CD4-positive, alpha-beta T cell treated with Interleukin-17A for 4 hours (primary cell): ENCODE measurements at places on chromosomes 4 and X.
A peak's percentile ranks its signal among the peaks of the same experiment; 100 is the strongest.

DNA sequence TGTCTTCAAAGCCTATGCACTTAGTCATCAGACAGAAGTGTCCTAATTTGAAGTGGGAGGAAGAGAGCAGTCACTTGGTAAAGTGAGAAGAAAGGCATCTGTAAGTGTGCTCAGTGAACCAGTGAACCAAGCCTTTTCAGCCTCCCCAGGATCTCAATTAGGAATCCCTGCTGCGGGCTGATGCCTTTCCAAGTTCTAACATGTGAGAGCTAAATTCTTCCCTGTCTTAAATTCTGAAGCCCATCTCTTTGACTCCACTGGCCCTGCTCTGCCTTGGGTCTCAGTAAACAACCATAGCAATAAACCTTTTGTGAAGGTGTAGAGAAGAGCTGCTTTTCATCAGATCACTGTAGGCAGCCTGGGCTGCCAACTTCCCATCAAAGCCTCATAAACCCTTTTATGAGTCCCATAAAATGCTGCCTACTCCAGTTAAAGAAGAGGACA, 701.2 kb upstream of the LCORL start:
- no peak for DNase-seq

- DNase-seq = no peak
These were observed 13.3 kb upstream of the MID1 start for GRCh38 chrX:10633722-10634121.

DNA sequence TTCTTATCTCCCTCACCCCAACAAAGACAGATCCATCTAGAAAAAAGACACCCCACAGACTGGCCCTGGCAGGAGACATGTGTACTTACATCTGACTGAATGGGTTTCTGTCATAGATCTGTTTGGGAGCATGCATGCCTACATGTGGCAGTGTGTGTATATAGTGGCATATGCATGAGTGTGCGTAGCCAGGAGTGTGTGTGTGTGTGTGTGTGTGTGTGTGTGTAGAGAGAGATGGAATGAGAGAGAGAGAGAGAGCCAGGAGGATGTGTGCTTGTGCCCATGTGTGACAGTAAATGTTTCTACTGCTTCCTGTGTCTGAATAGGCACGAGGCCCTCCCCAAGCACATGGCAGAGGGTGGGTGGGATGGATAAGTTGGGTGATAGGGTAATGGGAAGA, 37.1 kb downstream of the EFNB1 start:
- DNase-seq = no peak

- DNase-seq = no peak
These were observed 281.4 kb downstream of the GPM6A start for GRCh38 chr4:175530655-175531054.

DNA sequence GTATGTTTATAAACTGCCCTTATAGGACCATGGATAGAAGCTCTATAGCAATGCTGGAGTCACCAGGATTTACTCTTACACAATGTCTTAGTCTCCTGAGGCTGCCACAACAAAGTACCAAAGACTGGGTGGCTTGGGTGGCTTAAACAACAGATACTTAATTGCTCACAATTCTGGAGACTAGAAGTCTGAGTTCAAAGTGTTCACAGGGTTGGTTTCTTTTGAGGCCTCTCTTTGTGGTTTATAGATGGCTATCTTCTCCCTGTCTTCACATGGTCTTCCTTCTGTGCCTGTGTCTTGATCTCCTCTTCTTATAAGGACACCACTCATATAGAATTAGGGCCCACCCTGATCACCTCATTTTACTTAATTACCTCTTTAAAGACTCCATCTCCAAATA, 2.0 kb upstream of the TRPC3 start:
- no peak for DNase-seq

- DNase-seq = no peak
These were observed 28.7 kb upstream of the SMIM10L2A start for GRCh38 chrX:135393051-135393450.

DNA sequence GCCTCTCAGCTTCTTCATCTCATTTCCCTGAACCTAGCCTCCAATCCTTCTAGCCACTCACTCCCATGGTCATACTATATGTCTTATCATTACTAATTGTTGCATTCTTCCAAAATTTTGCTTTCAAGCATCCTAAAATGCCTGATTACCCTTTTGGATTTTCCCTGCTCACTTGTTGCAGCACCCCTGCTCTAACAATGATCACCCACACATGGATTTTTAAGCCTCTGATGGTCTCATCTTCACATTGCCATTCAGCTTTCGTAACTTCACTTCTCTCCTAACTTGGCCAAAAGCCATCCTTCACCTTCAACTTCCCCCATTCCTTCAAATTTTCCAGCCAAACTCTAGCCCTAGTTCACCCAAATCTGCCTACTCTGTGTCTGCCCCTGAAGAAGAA, 33.8 kb upstream of the MGST2 start:
- DNase-seq = no peak

DNA sequence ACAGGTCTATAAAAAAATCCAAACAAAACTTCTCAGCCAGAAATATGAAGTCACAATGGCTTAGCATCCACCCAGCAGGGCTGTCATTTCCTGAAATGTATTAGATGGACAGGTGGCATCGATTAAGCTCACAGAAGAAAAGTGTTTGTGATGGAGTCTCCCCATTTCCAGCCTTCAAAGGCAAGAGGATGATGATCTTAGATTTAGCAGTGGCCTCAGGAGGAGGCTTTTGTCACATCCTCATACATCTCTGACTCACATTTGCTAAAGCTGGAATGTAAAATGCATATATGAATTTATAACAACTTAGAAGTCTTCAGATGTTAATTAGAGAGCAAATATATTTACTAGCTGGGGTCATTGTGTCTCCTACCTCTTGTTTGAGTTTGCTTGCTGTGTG, 441.9 kb downstream of the SPRY1 start:
- no peak for DNase-seq

DNA sequence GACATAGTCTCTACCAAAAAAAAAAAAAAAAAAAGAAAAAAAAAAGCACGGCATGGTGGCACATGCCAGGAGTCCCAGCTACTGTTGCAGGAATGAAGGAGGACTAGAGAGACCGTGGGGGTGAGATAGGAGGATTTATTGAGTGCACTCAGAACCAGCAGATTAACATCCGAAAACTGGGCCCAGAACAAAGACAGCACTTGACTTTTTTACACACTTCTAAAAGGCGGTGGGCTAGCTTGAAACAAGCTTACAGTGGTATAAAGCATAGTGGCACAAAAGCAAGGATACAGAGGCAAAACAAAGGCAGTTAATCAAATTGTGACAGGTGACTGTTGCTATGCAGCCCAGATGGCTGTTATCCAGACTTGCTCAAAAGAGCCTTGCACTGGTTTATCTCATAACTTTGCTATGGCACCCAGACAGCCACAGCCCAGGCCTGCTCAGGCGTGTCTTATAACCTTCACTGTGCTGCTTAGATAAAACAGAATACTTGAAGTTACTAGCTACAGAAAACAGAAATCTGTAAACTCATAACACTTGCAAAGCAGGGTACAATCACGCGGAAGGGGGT, 9.9 kb upstream of the PI4K2B start:
- DNase-seq = peak; percentile 30

DNA sequence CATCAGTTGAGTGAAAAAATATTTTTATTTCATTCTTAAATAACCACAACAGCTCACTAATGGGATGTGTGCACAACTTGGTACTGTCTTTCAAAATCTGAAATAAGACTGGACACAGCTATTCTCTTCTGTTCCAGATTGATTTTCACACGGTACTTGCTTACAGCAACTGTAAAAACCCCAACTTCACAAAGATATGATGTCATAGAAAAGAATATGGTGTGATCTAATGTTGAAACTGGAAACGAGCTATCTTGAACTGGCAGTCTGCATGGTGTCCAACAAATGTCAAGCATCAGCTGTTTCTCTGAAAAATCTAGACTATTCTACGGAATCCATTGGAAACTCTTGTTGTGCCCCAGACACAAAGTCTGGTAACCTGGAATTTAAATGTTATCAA, 14.7 kb downstream of the HELQ start:
- no peak for DNase-seq

GRCh38 chr4:2419814-2420213, 1.1 kb downstream of the CFAP99 start:
- DNase-seq = no peak

DNA sequence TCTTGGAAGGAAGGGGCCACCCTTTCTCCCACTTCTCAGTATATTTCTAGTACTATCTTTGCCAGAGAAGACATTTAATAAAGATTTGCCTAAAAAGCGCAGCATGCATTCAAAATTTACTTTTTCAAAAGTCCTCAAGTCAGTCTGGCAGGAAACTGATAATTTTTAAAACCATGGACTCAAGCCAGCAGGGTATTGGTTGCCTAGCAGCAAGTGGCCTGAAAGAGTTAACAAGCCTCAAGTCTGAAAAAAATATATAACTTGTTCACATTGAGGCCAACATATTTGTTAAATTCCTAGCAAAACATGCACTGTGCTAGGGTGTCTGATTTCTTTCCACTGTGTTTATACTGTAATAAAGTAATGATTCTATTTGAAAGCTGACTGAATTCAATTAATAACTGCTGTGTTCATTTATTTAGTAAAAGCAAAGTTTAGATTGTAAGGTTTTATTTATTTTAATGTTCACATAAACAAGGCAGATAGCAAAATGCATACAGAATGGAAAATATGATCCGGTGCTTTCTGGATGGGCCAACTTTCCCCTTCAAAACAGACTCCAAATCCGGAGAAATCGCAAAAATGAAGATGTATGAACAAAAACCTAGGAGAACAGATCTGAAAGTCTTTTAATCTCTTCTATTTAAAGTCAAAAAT, 218.5 kb upstream of the FGF13 start:
- no peak for DNase-seq

GRCh38 chrX:9269134-9269533, 195.7 kb upstream of the TBL1X start:
- no peak for DNase-seq

DNA sequence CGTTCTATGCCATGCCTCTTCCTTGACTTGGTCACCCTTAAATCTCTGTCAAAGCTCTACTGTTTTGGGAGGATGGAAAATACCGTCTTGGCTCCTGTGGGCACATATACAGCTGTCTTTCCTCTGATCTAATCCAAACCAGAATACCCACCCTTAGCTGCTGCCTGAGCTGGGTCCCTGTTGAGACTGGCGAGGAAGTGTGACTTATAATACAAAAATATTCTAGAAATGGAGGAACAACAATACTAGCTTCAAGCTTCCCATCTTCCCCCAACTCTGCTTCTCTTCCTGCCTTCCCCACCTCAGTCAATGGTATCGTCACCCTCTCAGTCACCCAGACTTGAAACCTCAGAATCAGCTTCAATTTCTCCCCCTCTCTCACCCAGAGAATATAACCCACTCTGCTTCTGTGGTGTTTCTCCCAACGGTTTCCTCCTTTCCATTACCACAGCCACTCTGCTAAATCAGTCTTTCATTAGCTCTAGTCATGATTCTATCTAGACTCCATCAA, 599 bp upstream of the IL2RG start:
- peak; percentile 44 for DNase-seq

GRCh38 chr4:147794314-147794680, 62.4 kb downstream of the ARHGAP10 start:
- DNase-seq = no peak

DNA sequence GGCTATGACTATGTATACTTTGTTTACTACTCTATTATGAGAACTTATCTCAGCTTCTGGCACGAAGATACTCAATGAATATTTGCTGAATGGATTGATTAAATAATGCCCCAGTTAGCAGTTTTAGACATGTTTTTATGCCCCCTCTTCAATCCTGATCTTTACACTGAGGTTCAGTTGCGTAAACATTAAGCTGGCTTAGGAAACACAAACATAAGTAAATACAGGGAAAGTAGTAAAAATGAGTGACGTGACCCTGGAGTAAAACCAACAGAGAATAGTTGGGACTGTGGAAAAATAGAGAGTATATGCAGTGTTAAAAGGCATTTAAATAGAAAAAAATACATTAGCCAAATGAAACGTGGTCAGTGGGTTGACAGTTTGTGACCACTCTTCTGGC, 387.0 kb upstream of the ACTRT1 start:
- no peak for DNase-seq

GRCh38 chrX:106300239-106300638, 132.1 kb downstream of the PWWP3B start:
- no peak for DNase-seq

DNA sequence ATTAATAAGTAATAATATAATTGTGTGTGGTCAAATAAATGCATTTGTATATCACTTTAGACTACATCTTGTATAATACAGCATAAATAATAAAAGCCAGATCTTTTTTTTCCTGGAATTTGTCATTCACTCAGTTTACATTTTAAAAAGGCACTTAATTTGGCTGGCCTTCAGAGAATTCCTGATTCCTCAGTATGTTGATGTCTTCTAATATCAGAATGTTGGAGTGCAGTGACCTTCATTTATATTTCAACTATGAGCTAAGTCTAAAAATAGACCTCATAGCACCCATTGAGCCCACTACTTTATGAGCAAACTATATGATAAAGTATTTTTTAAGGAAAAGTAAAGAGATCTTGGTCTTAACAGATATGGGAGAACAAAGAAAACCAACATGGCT, 27.8 kb downstream of the ZNF330 start:
- DNase-seq = no peak

DNA sequence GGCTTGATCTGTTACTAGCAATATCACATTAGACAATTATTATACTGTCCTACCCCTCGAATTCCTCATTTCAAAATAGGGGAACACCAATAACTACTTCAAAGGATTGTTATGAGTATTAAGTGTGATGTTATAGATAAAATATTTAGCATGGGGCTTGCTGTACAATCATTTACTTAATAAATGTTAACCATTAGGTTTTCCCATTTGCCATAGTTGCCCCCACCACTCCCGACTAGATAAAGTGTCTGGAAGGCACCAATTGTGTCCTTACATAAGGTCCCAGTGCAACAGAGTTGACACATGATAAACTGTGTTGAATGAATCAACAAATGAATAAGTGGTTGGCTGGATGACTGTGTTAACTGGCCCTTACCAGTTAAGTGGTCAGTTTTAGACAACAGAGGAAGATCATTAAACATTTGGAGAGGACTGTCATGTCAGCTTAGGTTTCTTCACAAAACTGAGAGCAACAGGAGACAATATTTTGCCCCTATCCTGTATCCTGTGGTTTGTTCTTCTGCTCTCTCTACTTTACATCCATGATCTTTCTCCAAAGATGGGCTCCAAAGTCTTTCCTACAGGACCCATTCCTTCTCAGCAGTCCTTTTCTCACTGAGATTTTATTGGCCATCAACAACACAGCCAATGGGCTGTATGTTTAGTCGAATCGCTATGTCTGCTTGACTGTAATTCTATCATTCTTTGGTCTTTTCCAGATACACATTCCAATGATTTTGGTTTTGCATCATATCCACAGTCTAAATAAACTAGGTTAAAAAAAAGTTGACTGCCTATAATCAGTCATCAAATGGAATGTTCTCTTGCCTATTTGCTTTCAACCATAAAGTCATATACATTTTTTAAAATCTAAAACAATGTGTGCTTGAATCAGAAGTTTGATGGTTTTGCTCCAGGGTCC, 74.4 kb downstream of the RNF150 start:
- no peak for DNase-seq
